ENCODE measurements at places on chromosomes 3 and 15.

DNA sequence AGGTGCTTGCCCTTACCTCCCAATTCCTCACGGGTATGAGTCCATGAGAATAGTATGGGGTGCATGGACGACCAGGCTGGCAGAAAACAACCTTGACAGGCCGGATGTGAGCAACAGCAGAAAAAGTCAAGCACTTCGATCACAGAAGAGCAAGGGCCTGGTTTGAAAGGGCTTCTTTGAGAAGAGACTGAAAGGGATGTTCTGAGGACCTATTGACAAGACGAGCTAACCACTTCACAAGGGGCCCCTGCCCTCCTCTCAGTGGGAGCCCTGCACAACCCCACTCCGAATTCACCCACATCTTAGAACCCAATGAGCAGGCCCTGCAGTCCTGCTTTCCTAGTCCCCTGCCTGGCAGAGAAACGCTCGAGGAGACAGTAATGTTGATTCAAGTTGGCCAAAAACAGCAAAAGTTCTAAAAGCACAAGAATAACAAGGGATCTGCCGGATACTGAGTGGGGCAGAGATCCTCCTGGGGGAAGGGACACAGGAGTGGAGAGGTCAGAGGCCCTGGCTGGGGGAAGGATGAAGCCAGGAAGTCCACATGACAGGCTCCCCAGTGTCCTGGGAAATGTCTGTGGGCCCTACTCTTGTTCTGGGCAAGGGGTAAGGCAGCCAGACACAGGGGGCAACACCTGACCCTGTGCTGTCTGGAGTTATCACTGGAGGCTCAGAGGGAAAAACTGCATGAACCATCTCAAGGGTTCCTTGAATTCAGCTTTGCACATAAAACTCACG is 14.8 kb upstream of the CX3CR1 start:
- DNase-seq, result no peak

DNA sequence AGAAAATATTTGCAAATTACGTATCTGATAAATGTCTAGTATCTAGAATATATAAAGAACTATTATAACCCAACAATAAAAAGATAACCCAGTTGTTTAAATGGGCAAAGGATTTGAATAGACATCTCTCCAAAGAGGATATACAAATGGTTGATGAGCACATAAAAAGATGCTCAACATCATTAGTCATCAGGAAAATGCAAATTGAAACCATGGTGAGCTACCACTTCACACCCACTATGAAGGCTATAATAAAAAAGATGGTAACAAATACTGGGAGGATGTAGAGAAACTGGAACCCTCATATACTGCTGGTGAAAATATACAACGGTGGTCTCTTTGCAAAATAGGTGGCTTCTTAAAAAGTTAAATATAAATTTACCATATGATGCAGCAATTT is 28.0 kb downstream of the RAD51 start:
- no peak for DNase-seq

DNA sequence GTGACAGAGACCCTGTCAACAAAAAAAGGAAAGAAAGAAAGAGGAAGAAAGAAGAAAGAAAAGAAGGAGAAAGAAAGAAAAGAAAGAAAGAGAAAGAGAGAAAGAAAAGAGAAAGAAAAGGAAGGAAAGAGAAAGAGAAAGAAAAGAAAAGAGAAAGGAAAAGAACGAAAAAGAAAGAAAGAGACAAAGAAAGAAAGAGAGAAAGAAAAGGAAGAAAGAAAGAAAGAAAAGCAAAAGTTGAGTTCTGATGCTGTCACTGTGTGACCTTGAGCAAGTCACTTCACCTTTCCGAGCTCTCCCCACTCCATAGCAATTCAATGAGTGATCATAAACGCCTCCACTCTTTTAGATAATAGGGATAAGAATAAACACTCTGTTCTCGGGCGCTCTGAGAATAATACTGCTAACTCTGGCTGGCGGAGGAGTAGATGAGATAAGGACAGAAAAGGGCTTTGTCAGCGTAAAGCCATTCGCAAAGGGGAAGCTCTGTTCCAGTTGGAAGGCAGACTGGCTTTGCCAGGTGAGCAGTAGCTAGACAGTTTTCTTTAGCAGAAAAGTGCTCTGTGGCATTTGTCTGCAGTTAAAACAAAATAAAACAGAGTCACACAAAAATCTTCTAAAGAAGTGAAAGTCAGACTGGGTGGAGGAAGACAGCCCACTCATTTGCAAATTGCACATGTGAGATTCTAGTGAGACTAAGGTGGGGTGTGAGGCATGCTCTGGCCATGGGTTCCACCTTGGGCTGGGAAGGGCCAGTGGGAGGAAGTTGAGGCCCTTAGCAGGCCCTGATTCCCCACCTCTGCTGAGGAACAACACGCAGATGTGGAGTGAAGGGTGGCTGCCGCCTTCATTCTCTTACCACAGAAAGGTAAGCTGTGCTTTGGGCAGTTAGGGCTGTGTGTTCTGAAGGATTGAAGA is 9.6 kb upstream of the FLNB start:
- DNase-seq, result peak; percentile 39

DNA sequence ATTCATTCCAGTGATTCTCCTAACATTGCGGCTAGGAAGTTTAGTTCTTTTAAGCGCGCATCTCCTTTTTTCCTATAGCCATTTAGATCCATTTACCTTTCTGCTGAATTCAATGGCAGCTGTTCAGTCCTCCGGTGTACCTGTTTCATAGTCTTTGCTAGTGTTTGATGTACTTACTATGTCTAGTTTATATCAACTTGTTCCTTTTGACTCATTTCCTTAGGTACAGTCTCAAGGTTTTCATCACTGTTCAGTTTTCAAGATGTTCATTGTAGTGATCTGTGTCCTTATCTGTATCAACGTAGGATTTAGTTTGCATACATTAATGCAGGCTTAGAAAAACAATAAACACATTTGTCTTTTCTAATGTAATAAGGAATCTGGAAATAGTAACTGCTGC is 59.0 kb upstream of the MBNL1 start:
- DNase-seq, result no peak

- DNase-seq, result no peak
These were observed 24.6 kb upstream of the AP4E1 start for GRCh38 chr15:50883903-50884302.

- DNase-seq, result peak; percentile 44
These were observed 53.8 kb downstream of the SST start for GRCh38 chr3:187616307-187616972.

DNA sequence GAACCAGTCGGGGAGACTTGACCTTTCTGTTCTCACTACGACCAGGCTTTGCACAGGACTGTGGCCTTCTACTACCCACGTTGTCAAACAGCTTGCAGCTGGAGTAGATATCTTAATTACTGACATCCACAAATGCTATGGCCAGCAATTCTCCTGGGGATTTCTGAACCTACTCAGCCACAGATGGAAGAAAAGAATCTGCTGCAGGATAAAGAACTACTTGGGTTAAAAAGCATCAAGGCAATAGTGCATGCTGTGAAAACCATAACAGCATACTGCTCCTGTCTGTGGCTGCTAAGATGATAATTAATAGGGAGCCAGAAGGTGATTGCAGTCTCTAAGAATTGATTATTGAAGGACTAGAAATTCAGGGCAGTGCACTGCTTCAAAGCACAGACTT is 859.2 kb upstream of the SEMA6D start:
- DNase-seq, result no peak

DNA sequence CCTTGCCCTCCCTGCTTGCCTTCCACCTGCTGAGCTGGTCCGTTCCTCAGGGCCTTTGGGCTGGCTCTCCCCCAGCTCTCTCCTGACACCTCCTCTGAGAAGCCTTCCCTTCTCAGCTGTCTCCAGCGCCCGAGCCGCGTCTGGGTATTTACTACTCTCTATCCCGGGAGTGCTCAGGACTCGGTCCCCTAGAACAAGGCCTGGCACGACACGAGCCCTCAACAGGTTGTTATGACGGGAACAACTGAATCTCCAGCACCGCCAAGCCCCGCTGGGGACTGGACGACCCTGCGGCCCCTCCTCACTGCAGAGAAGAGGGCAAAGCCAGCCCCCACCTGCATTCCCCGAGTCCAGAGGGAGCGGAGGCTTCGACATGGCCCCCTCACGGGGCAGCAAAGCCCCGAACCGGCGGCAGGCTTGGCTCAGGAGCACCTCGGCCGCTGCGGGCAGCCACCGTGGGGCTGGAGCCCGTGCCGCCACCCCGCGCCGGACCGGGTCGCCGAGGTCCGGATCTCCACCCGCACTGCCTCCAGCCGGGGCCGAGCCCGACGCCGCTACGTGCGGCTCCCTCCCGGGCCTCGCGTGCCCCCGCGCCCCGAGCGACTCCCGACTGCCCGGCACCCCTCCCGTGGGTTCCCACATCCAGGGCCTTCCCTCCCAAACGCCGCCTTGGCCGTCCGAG is 792 bp downstream of the TPRA1 start:
- DNase-seq, result no peak

- DNase-seq, result no peak
These were observed 332.0 kb upstream of the GRM7 start for GRCh38 chr3:6528951-6529350.

DNA sequence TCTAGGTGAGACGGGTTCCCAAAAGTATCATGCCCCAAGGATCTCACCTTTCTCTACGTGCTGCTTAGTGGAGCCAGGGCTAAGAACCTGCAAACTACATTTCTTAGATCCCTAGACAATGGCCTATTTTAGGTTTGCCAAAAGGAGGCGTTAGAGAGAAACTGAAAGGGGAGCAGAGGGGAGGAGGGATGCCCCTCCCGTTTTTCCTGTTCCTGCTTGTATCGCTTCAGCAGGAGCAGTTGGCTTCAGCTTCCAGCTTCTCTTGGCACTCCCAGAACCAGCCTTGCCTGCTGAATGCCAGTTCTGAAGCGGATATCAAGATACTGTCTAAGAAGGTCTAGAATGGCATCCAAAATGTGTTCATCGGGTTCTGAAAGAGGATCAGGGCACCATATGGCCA is 58.4 kb upstream of the ABHD17C start:
- DNase-seq, result no peak

GRCh38 chr3:152609891-152610290 is 225.0 kb upstream of the P2RY1 start:
- DNase-seq, result no peak

- DNase-seq, result no peak
These were observed 17.7 kb upstream of the SLC6A1 start for GRCh38 chr3:10974746-10975375.

DNA sequence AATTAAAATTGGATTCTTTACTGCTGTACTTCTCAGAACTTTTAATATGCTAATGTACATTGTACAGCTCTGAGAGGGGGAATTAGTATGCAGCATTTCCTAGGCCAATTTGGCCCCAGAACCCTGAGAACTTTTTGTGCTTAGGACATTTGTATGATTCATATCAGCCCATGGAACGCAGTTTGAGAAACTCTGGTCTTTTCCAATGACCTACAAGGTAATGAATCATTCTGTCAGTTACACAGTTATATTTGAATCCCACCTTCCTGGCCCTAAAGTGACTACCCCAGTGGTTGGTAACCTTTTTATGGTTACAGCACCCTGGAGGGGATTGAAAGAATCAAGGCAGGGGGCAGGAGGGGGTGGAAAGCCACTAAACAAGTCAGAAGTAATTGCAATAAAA is 25.6 kb upstream of the KBTBD12 start:
- DNase-seq, result peak; percentile 12

GRCh38 chr15:43969802-43970375 is 143.1 kb downstream of the WDR76 start:
- no peak for DNase-seq

- no peak for DNase-seq
These were observed 783.7 kb downstream of the AGBL1 start for GRCh38 chr15:86863226-86863915.

DNA sequence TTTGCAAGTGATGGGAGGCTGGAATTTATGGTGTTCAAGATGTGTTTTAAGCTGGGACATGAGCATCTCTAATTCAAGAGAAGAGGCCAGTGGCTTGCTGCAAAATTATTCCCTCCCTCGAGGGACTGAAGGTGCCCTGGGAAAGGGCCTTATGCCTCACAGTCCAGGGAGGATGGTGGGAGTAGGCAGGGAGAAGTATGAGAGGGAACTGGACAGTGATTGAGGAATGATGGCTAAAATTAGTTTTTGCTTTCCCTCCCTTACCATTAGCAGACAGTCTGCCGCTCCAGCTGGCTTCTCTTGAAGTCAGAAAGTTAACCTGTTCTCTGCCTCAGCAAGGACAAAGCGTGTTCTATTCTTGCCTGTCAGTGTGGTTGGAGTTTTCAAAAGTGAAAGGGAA is 139.8 kb upstream of the SEMA6D start:
- DNase-seq, result no peak

GRCh38 chr3:152241142-152242017 is 27.3 kb upstream of the MBNL1 start:
- no peak for DNase-seq

GRCh38 chr3:174598885-174599439 is 260.2 kb upstream of the NAALADL2 start:
- DNase-seq, result peak; percentile 26

GRCh38 chr15:69719527-69720240 is 267.1 kb downstream of the RPLP1 start:
- DNase-seq, result no peak

DNA sequence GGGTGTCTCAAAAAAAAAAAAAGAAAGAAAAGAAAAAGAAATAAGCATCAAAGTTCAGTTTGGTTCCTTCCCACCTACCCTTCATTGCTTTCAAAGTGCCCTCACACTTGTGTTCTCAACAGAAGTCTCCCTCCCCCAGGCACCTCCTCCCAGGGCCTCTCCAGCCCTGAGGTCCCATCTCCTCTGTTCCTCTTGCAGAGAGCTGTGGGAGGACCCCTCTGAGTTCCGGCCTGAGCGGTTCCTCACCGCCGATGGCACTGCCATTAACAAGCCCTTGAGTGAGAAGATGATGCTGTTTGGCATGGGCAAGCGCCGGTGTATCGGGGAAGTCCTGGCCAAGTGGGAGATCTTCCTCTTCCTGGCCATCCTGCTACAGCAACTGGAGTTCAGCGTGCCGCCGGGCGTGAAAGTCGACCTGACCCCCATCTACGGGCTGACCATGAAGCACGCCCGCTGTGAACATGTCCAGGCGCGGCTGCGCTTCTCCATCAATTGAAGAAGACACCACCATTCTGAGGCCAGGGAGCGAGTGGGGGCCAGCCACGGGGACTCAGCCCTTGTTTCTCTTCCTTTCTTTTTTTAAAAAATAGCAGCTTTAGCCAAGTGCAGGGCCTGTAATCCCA is 6.1 kb downstream of the CYP1A2 start:
- no peak for DNase-seq

DNA sequence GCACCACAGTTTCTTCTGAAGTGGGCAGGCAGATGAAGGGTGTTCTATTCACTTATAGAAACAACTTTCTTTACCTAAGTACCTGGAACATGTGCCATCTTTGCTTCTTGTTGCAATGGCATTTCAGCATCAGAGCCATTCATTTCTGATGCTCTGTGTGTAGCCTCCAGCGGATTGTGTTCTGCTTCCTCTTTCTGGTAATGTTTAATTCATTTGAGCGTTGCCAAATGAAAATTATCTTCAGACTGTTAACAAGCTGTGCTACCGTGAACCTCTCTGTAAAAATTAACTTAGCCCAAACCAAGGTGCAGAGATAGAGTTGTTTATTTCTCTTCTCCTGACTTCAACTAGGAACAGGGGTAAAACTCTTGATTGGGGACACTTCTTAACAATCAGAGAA is 302.0 kb downstream of the EDEM1 start:
- no peak for DNase-seq

Data from HEK293T (cell line).